ENCODE measurements at places on chromosomes 1 and 21. TPM values are rescaled to one million over a fixed set of nuclear protein-coding genes. Genes with fewer than 3 reads are reported as not detected.

Gene TBX19
- 0.48 TPM for total RNA-seq

Gene LDLRAD1
- not detected for total RNA-seq

GRCh38 chr1:6233376-6233775, 2.4 kb downstream of the ICMT start:
- DNase-seq: no peak

Gene SZT2
- total RNA-seq: 35.7 TPM

DNA sequence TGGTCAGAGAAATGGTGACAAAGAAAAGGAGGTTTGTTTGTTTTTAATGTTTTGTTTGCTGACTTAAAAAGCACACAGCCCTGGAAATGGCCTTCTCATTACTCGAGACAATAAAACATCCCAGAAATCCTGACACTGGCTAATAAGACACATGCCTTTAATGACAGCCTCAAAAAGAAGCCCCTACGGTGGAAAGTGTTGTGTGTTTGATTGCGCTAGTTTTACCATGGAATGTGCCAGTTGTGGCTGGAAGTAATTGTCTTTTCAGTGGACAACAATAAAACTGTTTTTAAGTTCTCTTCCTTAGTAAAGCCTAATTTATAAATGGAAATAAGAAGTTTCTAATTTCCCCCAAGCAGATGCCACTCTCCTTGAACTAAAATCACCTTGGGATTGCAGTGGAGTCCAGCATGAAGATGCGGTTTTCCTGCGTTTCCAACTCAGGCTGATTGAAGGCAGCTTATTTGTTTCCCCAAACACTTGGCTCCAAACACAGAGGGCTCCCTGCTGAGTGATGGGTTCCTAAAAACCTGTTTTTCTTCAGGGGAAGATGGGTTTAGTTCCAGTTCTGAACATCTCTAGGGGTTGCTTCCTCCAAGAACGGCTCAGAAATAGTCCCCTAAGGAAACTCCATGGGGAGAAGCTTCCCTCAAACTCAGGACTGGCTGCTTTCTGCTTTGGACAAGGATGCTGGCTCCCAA, 54.3 kb downstream of the CD247 start:
- no peak for DNase-seq

Gene LCE1F
- not detected for total RNA-seq

DNA sequence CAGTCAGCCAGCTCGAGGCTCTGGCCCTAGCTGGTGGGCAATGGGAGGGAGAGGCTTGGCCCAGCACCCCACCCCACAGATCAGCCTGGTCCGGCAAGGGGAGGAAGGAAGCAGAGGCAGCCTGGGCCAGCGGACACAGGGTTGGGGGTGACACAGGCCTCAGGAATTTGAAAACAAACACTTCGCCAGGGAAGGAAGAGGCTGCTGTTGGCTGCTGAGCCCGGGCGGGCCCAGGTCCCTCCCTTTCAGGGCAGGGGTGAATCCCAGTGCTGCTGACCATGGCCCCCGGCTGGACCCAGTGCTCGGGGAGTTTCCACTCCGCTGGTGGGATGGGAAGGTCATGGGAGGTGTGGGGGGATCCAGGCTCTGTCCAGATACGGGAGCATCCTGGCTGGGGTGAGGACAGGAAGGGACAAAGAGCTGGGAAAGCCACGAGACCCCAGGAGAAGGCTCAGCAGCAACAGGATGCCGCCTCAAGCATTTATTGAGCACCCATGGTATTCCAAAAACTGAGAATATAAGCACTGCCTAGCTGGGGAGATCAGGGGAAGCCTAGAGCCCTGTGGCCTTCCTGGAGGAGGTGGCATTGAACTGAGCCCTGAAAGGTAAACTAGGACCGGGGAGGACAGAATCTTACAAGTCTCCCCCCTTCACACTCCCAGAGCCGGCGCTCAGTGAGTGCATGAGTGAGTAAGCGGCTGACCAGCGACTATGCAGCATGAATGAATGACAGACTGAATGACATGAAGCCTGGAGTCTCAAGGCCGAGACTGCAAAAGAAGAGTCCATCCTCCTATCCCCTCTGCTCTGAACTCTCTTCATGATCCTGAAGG, 26.2 kb upstream of the EPHA2 start:
- peak; percentile 92 for DNase-seq

Gene UTS2
- total RNA-seq: not detected

GRCh38 chr1:55049271-55049913, 10.0 kb downstream of the PCSK9 start:
- DNase-seq: peak; percentile 31

DNA sequence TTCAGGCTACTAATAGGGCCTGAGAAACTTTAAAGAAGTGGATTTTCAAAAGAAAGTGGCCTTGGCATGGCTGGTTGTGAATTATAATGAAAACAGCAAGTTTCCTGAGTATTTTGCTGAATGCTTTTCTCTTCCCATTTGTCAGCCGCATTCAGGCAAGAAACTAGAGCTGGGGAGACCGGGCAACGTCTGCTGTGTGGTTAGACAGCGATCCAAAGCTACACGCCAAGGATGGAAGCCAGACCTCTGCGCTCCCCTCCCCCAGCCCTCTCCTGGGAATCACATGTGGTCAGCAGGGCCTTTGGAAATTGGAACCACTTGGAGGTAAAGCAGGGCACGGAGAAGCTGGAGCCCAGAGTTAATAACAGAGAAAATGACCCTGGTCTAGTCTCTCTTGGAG, 114.1 kb upstream of the CD34 start:
- no peak for DNase-seq

- no peak for DNase-seq
Observed at GRCh38 chr1:92536980-92537884, 50.5 kb upstream of the GFI1 start.

Gene LAD1
- 12.4 TPM for total RNA-seq

Gene MFAP2
- 4.8 TPM for total RNA-seq

- no peak for DNase-seq
Observed at GRCh38 chr1:217953922-217954321, 322.8 kb downstream of the SPATA17 start.

Gene KIAA0040
- total RNA-seq: 9.7 TPM

DNA sequence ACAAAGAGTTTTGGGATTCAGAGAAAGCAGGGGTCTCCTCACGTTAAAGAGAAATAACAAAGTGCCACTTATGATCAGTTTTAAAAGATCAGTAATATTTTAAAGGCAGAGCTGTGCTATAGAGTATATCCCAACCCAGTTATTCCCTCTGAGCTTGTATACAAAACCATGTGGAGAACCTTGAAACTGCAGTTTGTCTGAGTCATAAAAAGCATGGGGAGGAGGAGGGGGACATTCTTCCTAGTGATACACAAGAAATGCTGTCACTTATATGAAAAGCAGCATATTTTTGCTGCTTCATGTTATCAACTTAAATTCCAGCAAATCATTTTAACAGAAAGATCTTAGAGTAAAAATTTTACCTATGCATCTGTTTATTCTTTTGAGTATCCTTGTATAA, 244.5 kb downstream of the GPR52 start:
- no peak for DNase-seq

- DNase-seq: peak; percentile 61
Observed at GRCh38 chr1:43440358-43440757, 13.4 kb downstream of the HYI start.

Gene TAGLN2
- total RNA-seq: 103 TPM

Gene RNU1-1
- 6,195 TPM for total RNA-seq

Gene MCOLN3
- total RNA-seq: 0.94 TPM

DNA sequence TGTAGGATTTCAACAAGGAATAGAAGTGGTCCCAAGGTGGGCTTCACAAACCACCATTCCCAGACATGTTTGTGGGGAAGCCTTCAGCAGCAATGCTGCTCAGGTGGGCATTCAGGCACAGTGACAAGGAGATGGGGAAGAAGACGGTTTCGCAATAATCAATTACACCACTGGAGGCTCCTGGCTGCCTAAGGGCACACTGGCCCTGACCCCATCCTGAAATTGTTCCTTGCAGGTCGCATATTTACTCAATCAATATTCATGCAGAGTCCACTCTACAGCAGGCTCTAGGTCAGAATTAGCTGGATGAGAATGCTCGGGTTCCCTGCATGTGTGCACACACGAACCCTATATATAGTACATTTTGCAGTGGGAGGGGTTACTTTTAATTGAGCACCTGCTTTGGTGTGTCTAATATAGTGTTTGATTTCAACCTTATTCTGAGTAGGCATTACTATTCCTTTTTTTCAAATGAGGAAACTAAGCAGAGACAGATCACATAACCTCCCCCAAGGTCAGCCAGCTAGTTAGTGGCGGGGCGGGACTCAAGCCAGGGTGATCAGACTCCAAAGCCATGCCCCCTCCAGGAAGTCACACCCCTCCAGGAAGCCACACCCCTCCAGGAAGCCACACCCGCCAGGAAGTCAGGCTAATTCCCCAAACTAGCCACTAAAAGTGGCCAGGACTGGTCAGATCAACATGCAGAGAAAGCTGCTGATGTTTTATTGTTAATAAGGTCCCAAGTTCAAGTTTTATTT, 106.5 kb downstream of the HLCS start:
- DNase-seq: peak; percentile 90

DNA sequence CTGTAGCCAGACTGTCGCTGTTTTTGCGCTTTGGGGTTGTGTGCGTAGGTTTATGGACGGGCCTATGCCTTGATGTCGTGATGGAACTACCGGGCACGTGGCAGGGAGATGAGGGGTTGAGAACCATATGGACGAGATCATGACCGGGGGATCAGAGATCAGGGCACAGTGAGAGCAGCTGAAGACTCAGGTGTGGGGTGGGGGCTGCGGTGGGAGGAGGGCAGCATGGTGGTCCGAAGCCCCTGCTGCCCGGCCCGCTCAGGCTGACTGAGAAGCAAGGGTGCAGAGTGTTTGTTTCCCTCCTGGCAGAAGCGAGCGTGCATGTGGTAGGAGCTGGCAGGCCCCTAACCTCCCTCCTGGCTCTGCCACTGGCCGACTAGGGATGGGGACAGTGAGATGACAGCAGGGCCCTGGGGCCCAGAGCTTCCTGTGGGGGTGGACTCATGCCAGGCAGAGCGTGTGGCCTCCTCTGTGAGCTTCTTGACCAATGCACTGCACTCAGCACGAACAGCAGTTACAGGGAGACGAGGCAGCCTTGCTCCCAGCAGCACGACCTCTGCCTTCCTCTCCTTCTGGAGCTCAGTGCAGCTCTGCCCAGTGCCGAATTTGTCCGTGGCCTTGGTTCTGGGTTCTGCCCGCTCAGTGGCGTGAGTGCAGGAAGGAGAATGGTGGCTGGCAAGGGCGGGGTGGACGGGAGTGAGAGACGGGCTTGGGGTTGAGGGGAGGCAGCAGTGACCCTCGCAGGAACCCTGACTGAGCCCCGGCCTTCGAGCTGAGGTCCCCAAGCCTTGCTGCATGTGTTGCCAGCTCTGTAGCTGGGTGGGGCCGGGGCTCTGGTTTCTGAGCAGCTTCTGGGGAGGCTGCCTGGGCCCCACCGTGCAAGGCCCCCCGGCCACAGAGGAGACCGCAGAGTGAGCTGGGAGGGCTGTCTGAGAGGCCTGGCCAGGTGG, 22.2 kb upstream of the LRRC3 start:
- DNase-seq: peak; percentile 70

- no peak for DNase-seq
Observed at GRCh38 chr1:11569551-11569950, 84.7 kb downstream of the FBXO2 start.

Gene VTCN1
- total RNA-seq: not detected

DNA sequence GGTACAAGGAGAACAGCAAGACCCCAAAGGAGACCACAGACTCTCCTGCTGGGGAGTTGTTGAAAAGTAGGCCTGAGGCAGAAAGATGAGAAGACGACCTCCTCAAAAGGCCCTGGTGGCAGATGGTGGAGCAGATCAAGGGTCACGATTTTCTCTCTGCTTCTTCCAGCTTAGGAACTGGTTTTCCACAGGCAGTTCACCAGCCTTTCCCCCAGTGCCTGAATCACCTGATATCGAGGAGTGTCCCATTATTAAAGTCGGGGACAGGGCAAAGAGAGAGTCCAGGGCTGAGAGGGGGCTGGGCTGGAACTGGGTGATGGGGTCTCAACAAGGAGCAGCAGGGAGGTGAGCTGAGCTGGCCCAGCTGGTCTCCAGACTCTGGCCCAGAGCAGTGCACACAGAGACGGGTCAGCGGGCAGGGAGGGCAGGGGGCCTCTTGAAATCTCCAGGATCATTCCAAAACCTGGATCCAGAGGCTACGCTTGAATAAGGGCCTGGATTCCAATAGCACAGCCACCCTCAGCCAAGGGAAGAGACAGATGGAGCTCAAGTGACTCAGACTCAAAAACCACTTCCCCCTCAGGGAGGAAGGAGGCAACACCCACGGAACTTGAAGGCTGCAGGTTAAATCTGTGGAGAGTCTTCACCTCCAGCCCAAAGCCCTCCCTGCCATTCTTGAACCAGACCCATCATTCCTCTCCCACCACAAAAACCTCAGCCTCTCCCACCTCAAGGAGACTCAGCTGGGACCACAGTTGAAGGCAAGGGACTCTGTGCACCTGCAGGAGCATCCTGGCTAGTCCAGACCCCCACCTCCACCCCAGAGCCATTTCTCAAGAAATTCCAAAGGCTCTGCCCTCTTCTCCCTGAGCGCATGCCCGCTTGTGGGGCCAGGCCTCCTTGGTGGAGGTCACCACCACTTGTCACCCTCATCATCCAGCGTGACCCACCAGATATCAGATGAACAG, at the start of gene S100A5:
S100A5 (minus strand) TSS at position 541 of the 968 bp plus-strand sequence. CDS start 743 bp downstream, outside the sequence.
- no peak for DNase-seq

GRCh38 chr1:69743146-69743545, 175.4 kb downstream of the LRRC7 start:
- no peak for DNase-seq

DNA sequence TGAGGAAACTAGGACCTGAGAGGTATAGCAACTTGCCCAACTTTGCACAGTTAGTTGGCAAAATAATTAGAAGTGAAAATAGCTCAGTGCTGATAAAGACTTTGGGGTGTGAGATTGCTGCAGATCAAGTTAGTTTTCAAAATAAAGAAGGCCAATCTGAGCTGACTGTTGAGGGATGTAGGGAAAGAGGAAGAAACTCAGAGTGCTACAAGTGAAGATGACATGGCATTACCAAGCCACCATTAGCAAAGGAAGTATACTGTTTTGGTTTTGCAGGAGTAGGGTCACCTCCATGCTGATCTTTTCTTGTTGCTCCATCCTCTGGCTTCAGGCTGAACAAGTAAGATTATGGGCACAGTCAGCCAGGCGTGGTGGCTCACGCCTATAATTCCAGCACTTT, 78.7 kb upstream of the ADAM30 start:
- no peak for DNase-seq

DNA sequence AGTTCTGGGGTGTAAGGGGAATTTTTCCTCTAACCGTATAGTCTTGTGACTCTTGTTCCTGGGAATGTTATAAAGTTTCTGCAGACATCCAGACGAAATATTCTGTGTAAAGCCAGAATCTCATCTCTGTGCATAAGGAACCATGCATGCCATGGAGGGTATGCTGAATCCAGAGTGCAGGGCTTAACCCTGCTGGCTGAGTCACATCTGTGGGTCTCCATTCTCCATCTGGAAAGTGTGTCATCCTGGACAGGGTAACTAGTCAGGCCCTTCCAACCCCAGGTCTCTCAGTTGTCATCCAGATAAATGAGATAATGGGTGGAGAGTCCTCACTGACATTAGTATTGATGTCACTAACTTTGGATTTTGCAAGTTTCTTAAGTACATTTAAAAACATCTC, 48.8 kb downstream of the ATP5PO start:
- DNase-seq: no peak

Gene HP1BP3
- 123 TPM for total RNA-seq

Gene LIN28A
- total RNA-seq: not detected

Gene MASP2
- total RNA-seq: not detected

- no peak for DNase-seq
Observed at GRCh38 chr1:200778766-200779165, 40.1 kb downstream of the CAMSAP2 start.
